H9 (cell line): ENCODE measurements at places on chromosomes 13 and 19. TPM values are rescaled to one million over a fixed set of nuclear protein-coding genes. Genes with fewer than 3 reads are reported as not detected.
A peak's percentile ranks its signal among the peaks of the same experiment; 100 is the strongest.

Gene LCP1
- 0.81 and 1.1 TPM in 2 replicates for total RNA-seq

DNA sequence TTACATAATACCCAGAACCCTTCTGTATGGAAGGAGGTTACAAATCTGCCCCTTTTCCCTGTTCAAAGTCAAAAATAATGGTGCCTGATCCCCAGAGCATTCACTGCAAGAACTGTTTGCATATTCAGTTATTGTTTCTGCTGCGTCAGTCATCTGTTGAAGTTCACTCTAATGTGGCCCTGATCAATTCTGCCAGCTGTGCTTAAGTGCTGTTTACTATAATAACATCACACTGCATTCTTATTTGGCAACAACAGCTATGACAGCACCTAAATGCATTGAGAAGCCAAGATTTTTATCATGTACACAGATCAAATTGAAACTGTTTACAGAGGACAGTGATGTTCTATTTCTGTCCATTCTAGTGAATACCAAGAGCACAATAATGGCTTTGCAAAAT, 115.9 kb downstream of the DACH1 start:
- H3K27me3 ChIP-seq: no peaks in the 10 kb centered on the region
- H3K27ac ChIP-seq: no peak overlapping the region
- no peaks in the 10 kb centered on the region for H3K36me3 ChIP-seq
- H3K4me3 ChIP-seq: no peak overlapping the region

DNA sequence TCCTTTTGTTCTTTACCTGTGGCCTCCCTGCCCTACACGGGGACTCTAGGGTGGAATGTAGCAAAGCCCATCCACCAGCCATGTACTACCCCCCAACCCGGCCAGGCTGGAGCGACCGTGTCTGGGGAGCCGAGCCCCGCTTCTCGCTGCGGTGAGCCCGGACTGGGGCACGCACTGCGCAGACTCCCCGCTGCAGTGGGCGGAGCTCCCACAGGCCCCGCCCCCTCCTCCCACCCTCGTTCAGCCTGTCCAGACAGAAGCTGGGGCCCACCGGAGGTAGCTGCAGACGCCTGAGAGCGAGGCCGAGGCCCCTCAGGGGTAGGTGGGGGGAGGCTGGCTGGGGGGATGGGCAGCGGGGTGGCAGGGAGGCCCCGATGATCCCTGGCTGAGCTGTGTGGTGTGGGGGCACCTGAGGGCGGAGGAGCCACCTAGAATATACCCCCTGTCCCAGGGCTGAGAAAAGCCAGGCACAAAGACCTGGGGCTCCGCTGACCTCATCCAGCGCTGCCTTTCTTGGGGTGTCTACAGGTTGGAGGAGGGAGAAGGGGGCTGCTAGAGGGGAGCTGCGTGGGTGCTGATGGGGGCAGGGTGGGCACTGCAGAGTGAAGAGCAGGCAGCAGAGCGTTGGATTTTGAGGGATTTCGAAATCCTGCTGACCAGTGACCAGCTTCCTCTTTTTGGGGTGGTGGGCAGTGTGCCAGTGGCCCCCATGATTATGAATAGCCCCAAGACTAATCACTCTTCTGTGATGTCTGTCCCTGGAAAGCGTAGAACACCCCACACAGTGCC, 17.3 kb downstream of the PLD3 start:
- peak overlapping the region; percentile 70 for H3K4me3 ChIP-seq
- peak; percentile 93 for DNase-seq
- no peak overlapping the region for H3K27ac ChIP-seq
- H3K27me3 ChIP-seq: no peaks in the 10 kb centered on the region
- no peaks in the 10 kb centered on the region for H3K4me1 ChIP-seq
- peaks cover 12% of the 10 kb centered on the region for H3K36me3 ChIP-seq

GRCh38 chr19:41735071-41735600, 20.2 kb upstream of the CEACAM6 start:
- H3K27ac ChIP-seq: no peak overlapping the region
- no peaks in the 10 kb centered on the region for H3K4me1 ChIP-seq
- no peak overlapping the region for H3K4me3 ChIP-seq
- H3K36me3 ChIP-seq: peaks cover 28% of the 10 kb centered on the region

Gene LRG1
- 0.24 and 0.50 TPM in 2 replicates for total RNA-seq

Gene CAMSAP3
- 28.4 and 31.3 TPM in 2 replicates for total RNA-seq

GRCh38 chr13:56515441-56515840, 625.3 kb upstream of the PRR20A start:
- no peak overlapping the region for H3K4me3 ChIP-seq
- no peak overlapping the region for H3K27ac ChIP-seq
- H3K4me1 ChIP-seq: no peaks in the 10 kb centered on the region; the same call in 1 of the 2 replicates
- H3K36me3 ChIP-seq: no peaks in the 10 kb centered on the region
- H3K27me3 ChIP-seq: no peaks in the 10 kb centered on the region
- DNase-seq: no peak

GRCh38 chr19:55652311-55653128, 2.3 kb upstream of the U2AF2 start:
- no peaks in the 10 kb centered on the region for H3K27me3 ChIP-seq
- no peak overlapping the region for H3K27ac ChIP-seq
- H3K4me3 ChIP-seq: peak overlapping the region; percentile 41
- H3K36me3 ChIP-seq: peaks cover 6% of the 10 kb centered on the region; the same call in 2 of the 3 replicates
- peak; percentile 83 for DNase-seq

Gene CEBPG
- total RNA-seq: 33.7 and 33.9 TPM in 2 replicates

Gene ZNF324
- 12.7 and 14.8 TPM in 2 replicates for total RNA-seq

DNA sequence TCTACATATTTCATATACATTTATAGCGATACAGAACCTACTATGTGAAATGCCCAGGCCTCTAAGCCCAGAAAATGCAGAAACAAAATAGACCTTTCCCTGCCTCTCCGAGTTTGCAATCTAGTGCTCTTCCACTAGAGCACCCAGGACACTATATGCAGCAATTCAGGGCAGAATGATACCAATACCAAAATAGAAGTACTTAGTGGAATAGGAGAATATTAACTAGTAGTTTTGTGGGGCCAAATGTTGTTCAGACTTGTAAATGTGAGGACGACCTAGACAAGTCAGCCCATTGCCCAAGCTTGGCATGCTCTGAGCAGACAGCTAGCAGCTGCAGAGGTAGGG, 35.8 kb upstream of the FLT1 start:
- peaks cover 17% of the 10 kb centered on the region; the same call in 1 of the 2 replicates for H3K4me1 ChIP-seq
- no peak overlapping the region for H3K4me3 ChIP-seq
- no peak overlapping the region for H3K27ac ChIP-seq
- no peaks in the 10 kb centered on the region for H3K36me3 ChIP-seq
- no peaks in the 10 kb centered on the region; the same call in 1 of the 2 replicates for H3K27me3 ChIP-seq

Gene SLC7A9
- total RNA-seq: not detected in 2 replicates

Gene CYP2S1
- 159 and 175 TPM in 2 replicates for total RNA-seq

DNA sequence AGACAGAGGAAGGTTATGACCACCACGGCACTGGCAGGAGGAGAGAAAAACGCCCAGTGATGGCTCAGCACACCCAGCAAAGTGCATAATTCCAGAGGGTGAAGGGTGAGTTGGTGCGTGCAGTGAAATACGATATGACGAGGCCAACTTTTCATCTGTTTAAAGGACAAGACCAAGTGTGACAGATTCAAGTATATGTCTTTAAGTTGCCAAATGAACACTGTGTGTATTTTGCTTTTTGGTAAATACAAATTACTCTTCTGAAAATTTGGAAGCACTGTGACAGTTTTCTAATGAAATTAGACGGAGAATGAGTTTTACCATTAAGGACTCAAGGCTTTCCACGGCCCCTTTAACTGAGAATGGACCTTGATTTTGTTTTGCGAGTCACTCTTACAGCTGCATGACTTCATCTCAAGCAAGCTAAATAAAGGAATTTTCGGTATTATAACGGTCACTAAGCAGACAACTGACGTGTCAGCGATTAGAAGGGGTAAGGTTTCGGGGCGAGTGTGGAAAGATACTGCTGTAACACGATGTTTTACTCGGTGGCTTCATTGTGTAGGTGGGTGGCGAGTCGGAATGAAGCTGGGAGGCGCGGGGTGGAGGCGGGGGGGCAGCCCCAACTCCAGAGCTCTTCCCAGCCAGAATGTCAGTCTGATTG, 22.8 kb downstream of the COL4A2 start:
- no peak overlapping the region for H3K4me3 ChIP-seq
- peaks cover 12% of the 10 kb centered on the region for H3K36me3 ChIP-seq
- H3K27me3 ChIP-seq: no peaks in the 10 kb centered on the region

Gene ZNF667
- not detected in 2 replicates for total RNA-seq

DNA sequence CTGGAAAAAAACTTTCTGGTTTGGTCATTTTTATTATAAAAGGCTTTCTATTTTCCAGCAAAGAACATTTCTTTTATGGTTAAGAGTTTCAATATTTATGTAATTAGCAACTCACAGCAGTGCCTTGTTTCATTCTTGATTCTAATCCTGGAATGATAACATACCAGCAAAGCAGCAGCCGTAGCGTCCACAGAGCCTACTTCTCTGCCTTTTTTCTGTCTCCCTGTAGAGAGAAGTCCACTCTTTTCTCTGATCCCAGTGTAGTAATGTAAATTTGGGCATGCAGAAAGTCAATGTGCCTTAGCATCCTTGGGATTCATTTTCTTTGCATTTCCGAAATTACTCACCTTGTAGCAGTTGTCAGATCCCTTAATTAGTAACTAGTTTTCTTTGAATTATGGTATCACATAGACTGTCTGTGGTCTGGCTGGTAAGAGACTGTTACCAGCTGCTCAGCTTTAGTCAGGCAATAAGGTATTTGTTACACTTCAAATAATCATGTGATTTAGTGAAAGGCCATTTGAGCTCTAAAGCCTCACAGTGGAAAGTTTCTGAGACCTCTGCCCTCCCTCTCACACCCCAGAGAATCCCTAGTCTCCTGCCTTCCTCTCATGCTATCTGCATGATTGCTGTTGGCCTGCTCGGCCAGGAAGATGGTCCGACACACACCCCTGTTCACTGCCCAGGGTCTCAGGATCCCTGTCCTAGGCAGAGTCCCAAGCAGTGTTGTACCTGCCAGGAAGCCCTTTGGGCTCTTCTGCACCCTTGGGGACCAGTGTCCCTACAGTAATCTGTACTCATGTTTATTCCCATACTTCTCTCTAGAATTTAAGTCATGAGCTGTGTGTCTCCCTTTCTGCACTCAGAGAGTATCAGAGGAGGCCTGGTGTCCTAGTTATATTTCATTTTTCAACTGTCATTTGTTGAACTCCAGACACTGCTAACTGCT, 86.3 kb downstream of the LRCH1 start:
- DNase-seq: no peak
- no peak overlapping the region for H3K27ac ChIP-seq
- H3K4me3 ChIP-seq: no peak overlapping the region
- H3K36me3 ChIP-seq: peaks cover 4% of the 10 kb centered on the region; the same call in 2 of the 3 replicates
- no peaks in the 10 kb centered on the region for H3K27me3 ChIP-seq
- peaks cover 8% of the 10 kb centered on the region; the same call in 1 of the 2 replicates for H3K4me1 ChIP-seq

DNA sequence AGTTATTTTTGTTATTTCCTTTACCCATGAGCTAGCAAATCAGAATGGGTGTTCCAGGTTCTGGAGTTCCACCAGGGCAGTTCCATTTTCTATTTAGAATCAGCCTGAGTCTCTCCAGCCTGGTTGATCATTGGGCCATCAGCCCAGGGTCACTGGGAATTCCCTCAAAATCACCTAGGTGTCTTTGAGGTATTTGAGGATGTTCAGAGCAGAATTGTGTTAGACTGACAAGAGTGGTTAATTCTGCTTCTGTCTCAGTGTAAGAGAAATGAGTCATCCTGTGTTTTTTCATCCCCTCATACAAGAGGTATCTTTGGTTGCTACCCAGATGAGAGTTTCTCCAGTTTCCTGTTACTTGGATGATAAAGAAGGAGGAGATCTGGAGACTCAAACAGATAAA, 11.7 kb downstream of the ZNF66 start:
- H3K27me3 ChIP-seq: no peaks in the 10 kb centered on the region
- peaks cover 38% of the 10 kb centered on the region for H3K36me3 ChIP-seq
- H3K4me3 ChIP-seq: no peak overlapping the region
- H3K27ac ChIP-seq: no peak overlapping the region

GRCh38 chr13:43206838-43207237, 183.5 kb downstream of the DNAJC15 start:
- H3K4me3 ChIP-seq: no peak overlapping the region
- no peak overlapping the region for H3K27ac ChIP-seq
- no peaks in the 10 kb centered on the region; the same call in 2 of the 3 replicates for H3K36me3 ChIP-seq
- no peak for DNase-seq
- no peaks in the 10 kb centered on the region for H3K4me1 ChIP-seq

- no peaks in the 10 kb centered on the region for H3K4me1 ChIP-seq
- peaks cover 15% of the 10 kb centered on the region for H3K36me3 ChIP-seq
- H3K27me3 ChIP-seq: no peaks in the 10 kb centered on the region
- no peak overlapping the region for H3K27ac ChIP-seq
- H3K4me3 ChIP-seq: peak overlapping the region; percentile 89; the same call in 1 of the 3 replicates
- DNase-seq: no peak
Measured at GRCh38 chr19:55581823-55582223, 1.2 kb upstream of the ZNF579 start.

DNA sequence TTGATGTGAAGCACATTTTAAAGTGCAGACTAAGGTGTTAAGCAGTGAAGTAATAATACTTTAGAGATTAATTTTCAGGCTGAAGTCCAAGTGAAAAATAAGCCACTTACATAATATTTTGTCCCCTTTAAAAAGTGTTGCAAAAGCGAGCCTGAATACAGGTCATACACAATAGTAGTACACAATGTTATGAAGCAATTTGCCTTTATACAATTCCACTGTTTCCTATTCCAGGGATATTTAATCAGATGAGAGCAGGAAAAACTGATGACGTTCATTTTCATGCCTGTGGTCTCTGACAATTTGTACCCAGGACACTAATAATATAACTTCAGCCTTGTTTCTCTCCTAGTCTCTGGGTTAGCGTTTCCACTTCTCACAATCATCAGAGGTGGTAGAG, 916.7 kb downstream of the PCDH9 start:
- H3K4me1 ChIP-seq: no peaks in the 10 kb centered on the region
- no peak for DNase-seq
- no peak overlapping the region for H3K4me3 ChIP-seq
- H3K27me3 ChIP-seq: no peaks in the 10 kb centered on the region

- no peaks in the 10 kb centered on the region for H3K27me3 ChIP-seq
- no peak overlapping the region for H3K4me3 ChIP-seq
- no peaks in the 10 kb centered on the region for H3K36me3 ChIP-seq
- H3K27ac ChIP-seq: no peak overlapping the region
Measured at GRCh38 chr13:62057286-62057685, 641.6 kb upstream of the PCDH20 start.

DNA sequence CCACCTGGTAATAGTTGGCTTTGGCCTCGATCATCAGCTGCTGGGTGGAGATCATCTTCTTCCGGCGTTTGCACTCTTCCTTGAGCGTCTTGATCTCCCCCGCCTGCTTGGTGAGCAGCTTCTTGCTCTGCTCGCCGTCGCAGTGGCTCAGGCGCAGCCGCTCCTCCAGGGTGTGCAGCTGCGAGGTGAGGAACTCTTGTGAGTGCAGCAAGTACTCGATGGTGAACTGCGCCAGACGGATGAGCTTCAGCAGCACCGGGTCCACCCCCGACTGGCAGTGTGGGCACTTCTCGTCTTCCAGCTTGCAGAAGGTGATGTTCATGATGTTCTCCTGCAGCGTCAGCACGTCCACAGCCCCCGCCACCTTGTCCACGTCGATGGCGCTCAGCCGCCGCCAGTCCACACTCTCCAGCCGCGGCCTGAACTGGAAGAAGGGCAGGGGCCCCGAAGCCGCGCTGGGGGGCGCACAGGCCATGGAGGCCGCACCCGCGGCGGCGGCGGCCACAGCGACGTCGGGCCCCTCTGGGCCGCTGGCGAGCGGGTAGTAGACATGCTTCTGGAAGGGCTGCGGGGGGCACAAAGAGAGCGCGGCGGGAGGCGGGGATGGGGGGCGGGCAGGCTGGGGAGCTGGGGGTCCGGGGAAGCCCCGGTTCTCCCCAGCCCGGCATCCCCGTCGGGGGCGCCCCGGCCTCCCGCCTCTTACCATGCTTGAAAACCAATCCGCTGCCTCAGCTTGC, 3.0 kb downstream of the DZIP1 start:
- H3K27me3 ChIP-seq: no peaks in the 10 kb centered on the region
- no peak overlapping the region for H3K27ac ChIP-seq
- DNase-seq: peak; percentile 66
- H3K36me3 ChIP-seq: peaks cover 18% of the 10 kb centered on the region

Gene CGB3
- total RNA-seq: 0.46 TPM in 1 of 2 replicates, not detected in the other

Gene C19orf85
- total RNA-seq: 1.2 and 2.1 TPM in 2 replicates
